ENCODE measurements at places on chromosomes 12 and 14.

- no peak for DNase-seq
These were observed 126.7 kb downstream of the EPS8 start for GRCh38 chr12:15662303-15662980.

DNA sequence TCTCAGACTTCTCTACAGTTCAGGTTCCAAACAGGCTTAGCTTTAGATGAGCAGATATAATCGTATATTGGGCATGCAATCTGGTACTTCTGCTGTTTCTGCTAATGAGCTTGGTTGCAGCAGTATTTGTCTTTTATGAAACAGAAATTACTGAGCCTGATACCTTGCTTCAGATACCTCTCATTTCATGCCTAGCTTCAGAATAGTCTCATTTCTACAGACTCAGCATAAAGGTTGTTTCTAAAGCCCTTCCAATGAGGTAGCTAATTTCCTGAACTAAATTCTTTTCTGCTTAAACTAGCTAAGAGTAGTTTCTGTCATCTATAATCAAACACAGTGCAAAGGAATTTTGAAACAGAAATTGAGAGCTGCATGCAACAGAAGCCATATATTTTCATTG, 275.0 kb upstream of the KITLG start:
- DNase-seq = no peak

DNA sequence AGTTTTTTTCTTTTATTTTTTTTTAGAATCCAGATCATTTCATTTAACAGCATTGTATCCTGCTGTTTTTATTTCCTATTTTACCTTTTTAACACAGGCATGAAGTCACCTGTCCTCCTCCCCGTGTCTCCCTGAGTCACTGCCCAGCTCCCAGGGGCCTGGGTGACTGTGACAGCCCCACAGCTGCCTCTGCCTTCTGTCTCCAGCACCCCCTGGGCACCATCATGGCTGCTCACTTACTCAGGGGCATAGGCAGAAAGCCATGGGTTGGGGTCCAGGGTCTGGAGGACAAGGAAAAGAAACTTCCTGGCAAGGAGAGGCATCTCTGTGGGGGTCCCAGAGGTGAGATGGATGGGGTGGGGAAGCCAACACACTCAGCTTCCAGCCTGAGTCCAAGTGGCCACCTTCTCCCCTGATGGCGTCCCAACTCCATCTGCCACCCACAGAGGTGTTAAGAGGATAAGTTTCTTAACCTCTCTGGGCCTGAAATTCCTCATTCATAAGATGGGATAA, 25.3 kb downstream of the TMEM63C start:
- no peak for DNase-seq

- no peak for DNase-seq
These were observed 182.7 kb downstream of the PCNX1 start for GRCh38 chr14:71089971-71090370.

DNA sequence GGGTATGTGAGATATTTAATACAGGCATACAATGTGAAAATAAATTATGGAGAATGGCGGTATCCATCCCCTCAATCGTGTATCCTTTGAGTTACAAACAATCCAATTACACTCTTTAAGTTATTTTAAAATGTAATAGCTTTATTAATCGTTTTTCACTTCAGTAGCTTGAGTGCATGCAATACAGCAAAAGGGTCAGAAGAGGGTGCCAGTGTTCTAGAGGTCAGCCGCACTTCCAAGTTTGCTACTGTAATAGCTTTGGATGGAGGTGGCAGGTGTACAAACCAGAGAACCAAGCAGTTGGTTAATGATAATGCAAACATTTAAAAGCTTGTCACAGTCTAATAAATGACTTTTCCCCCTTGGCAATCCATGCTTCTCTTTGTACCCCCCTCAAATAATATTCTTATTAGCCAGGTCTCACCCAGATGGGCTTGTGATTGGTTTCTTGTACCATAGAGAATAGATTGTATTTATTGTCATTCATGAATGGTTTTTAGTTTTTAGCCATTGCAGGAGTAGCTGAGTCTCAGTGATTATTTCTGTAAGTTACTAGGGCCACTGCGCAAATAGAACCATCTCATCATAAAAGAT, 127.0 kb downstream of the ERC1 start:
- peak; percentile 4 for DNase-seq

All from activated naive CD4-positive, alpha-beta T cell (primary cell).